ENCODE measurements at places on chromosomes 5 and 9. TPM values are rescaled to one million over a fixed set of nuclear protein-coding genes. Genes with fewer than 3 reads are reported as not detected.

The VLDLR gene
- 46.3 TPM for total RNA-seq

The SPARC gene
- total RNA-seq = 2,608 TPM

The HTR4 gene
- not detected for total RNA-seq

The ORM2 gene
- total RNA-seq = not detected

The TRPM3 gene
- 1.5 TPM for total RNA-seq

The PDGFRB gene
- total RNA-seq = 360 TPM

The NFIB gene
- total RNA-seq = 160 TPM

The GRXCR2 gene
- not detected for total RNA-seq

The TMEM252 gene
- not detected for total RNA-seq

The HBEGF gene
- 30.2 TPM for total RNA-seq

The MARVELD2 gene
- total RNA-seq = 0.97 TPM

The CARD9 gene
- 5.3 TPM for total RNA-seq

The LCN1 gene
- total RNA-seq = 0.81 TPM

The GABRA1 gene
- not detected for total RNA-seq

The PDZD2 gene
- 18.0 TPM for total RNA-seq

The LCN10 gene
- total RNA-seq = 13.4 TPM

The LCN2 gene
- 0.84 TPM for total RNA-seq

The SLC36A2 gene
- not detected for total RNA-seq

The POLR1E gene
- 23.8 TPM for total RNA-seq

The ARL15 gene
- total RNA-seq = 44.7 TPM

The GPRIN1 gene
- 0.87 TPM for total RNA-seq

The FST gene
- total RNA-seq = 16.8 TPM

The ZDHHC11B gene
- total RNA-seq = 17.7 TPM

The OTULINL gene
- 17.6 TPM for total RNA-seq

The PCDHGB5 gene
- 18.2 TPM for total RNA-seq

The IFNA17 gene
- not detected for total RNA-seq

The SPAG8 gene
- total RNA-seq = 3.0 TPM

The TXN gene
- 133 TPM for total RNA-seq

The ZNF366 gene
- 10.3 TPM for total RNA-seq

The MEIKIN gene
- 3.4 TPM for total RNA-seq

The CDX1 gene
- not detected for total RNA-seq

The GAS1 gene
- total RNA-seq = 111 TPM

The ADAMTS19 gene
- total RNA-seq = 0.30 TPM

The UBE2QL1 gene
- 3.3 TPM for total RNA-seq

The SLC6A19 gene
- total RNA-seq = 0.12 TPM

The QSOX2 gene
- 7.9 TPM for total RNA-seq

The SMIM33 gene
- not detected for total RNA-seq

The NEUROG1 gene
- total RNA-seq = not detected

The OR13C5 gene
- total RNA-seq = not detected

The BTNL9 gene
- total RNA-seq = 33.0 TPM

The INSL6 gene
- total RNA-seq = not detected

The GLDC gene
- total RNA-seq = 1.4 TPM

The MYMK gene
- not detected for total RNA-seq

The LAMC3 gene
- 0.39 TPM for total RNA-seq

The ADGRD2 gene
- total RNA-seq = not detected

The FOXD4L6 gene
- total RNA-seq = not detected

The TAF1L gene
- 0.06 TPM for total RNA-seq

The PCA3 gene
- total RNA-seq = 0.81 TPM

The ISL1 gene
- not detected for total RNA-seq

The TMEM174 gene
- not detected for total RNA-seq

The CTSL gene
- 174 TPM for total RNA-seq

The BASP1 gene
- total RNA-seq = 45.6 TPM

The AGXT2 gene
- total RNA-seq = not detected

The C5orf34 gene
- 2.3 TPM for total RNA-seq

The KIAA1191 gene
- total RNA-seq = 77.7 TPM

The FAM81B gene
- not detected for total RNA-seq

The RABGAP1 gene
- 100 TPM for total RNA-seq

The HRH2 gene
- total RNA-seq = 12.6 TPM

The CIZ1 gene
- 117 TPM for total RNA-seq
